ENCODE measurements at places on chromosomes 16 and 17.

- DNase-seq = no peak
These were observed 152.6 kb downstream of the IRF8 start for GRCh38 chr16:86051368-86052114.

DNA sequence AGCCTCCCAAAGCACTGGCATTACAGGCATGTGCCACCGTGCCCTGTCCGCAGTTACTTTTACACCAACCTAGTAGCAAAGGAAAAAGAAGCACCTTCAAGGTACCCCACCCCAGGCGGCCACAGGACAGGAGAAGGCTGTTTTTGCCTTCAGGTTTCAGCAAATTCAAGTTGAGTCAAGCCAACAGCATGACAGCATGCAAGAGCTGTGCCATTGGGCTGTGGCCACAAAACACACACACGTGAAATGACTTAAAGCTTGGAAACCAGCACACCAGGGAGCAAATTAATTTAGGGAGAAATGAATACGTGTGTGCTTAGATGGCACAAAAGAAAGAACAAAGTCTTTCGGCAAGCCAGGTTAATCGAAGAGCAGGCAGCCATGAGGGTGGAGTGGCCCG lies 39.7 kb downstream of the ERCC4 start:
- DNase-seq = no peak

DNA sequence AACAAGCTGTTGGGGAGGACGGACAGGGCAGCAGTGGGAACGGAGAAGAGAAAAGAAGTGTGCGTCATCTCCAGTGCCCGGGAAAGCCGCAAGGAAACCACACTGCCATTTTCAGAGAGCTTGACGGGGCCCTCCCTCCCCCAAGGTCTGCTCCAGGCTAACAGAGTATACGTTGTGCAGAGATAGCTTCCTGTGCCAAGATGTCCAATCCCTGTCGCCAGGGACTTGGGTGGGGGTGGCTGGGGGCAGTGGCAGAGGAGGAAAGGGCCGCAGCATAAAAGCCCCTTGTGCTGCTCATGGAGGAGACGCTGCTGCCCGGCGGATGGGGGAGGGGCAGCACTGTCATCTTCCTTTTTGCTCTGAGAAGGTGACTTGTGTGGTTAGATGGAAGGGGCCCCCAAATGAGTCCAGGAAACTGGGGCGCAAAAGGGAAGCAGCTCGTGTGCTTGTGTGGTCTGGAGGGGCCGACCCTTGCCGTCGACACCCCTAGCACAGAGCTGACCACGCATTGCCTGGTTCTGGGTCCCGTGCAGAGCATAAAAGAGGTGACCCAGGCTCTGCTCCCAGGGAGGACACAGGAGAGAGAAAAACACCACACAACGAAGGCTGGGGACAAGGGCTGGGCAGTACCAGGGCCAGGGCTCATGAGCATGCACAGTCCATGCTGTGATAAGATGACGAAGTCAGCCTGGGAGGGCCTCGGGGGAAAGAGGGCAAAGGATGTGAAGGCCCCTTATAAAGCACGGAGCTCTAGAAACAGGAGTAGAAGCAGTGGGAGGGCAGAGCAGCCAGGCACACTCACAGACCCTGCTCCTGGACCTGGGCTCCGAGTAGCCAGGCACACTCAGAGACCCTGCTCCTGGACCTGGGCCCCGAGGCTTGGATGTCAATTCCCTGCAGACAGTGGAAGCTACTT lies 372.7 kb downstream of the SLC39A11 start:
- DNase-seq = no peak

GRCh38 chr16:78882751-78883150 lies 717.8 kb downstream of the MAF start:
- DNase-seq = no peak

GRCh38 chr16:10120953-10121352 lies 61.3 kb downstream of the GRIN2A start:
- DNase-seq = no peak

GRCh38 chr16:31072540-31073141 lies 1.4 kb downstream of the ZNF668 start:
- peak; percentile 66 for DNase-seq
